Foreskin keratinocyte (primary cell): ENCODE measurements at places on chromosomes 6 and 20. TPM values are rescaled to one million over a fixed set of nuclear protein-coding genes. Genes with fewer than 3 reads are reported as not detected.

STK4 gene
- total RNA-seq: 31.1 and 32.0 TPM in 2 replicates

SRSF12 gene
- 0.32 and 0.51 TPM in 2 replicates for total RNA-seq

RIPPLY2 gene
- 0.65 and 1.8 TPM in 2 replicates for total RNA-seq

TRAPPC3L gene
- total RNA-seq: 0.07 and 0.20 TPM in 2 replicates

RAET1L gene
- 1.1 and 2.4 TPM in 2 replicates for total RNA-seq

ZNF451 gene
- 40.9 and 43.4 TPM in 2 replicates for total RNA-seq

DAAM2 gene
- total RNA-seq: 0.04 TPM in 1 of 2 replicates, not detected in the other

TREML2 gene
- total RNA-seq: 0.07 and 0.17 TPM in 2 replicates

SULF2 gene
- 230 and 277 TPM in 2 replicates for total RNA-seq

DSP gene
- 352 and 371 TPM in 2 replicates for total RNA-seq
